ENCODE measurements at places on chromosomes 3 and 15.

GRCh38 chr3:58607816-58608215, 30.6 kb upstream of the FAM107A start:
- DNase-seq: no peak

DNA sequence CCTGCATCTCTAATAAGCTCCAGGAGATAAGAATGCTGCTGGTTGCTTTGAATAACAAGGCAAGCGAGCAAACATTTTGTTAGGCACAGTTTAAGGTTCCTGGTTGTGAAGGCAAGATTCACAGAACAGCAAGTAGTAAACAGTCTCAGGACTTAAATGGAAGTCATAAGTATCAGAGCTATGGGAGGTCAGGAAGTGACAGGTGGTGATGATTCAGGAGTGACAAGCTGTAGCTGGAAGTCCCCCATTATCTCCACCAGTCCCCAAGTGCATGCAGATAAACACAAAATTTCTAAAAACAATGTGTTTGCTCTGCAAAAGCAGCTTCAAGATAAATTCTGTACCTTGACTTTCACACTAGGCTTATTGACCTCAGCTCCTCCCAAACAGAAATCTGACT, 3.3 kb downstream of the FETUB start:
- no peak for DNase-seq

DNA sequence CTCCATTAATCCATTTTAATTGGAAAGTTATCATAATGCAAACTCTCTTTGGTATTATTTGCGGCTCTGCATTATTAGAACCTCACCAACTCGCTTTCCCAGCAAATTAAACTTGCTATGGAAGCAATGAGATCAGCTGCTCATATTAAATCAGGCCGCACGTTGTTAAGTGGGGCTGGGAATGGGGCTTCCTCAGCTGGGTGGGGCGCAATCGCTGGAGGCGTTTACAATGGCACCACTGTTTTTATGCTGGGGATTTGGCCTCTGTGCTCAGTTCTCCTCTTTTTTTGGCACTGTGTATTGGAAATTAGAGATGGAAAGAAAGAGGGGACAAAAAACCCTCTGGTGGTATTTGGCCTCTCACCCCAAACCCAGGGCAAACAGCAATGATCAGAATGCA, 72.2 kb downstream of the RPLP1 start:
- peak; percentile 75 for DNase-seq

DNA sequence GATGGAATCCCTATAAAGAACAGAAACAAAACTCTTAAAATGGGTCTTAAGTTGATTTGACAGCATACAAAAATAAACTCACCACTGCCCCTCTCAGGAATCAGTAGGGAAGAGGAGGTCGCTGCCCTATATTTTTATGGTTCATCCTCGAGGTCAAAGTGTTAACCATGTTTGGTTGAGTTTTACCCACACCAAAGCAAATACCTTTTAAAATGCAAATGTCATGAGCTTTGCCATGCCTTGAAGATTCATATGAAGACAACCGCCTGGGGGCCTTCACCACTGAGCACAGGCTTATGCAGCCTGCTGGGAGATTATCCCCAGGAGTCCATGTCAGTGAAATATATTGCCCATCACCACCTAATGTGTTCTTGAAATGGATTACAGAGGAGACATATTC, 66.1 kb downstream of the GLB1 start:
- no peak for DNase-seq

All from left hindlimb (tissue), 1 donor.